ENCODE measurements at places on chromosomes 2 and 18.

GRCh38 chr2:96245609-96246390 lies 20.0 kb downstream of the TMEM127 start:
- no peak for DNase-seq

GRCh38 chr2:99977966-99978365 lies 164.4 kb downstream of the AFF3 start:
- DNase-seq, result no peak

GRCh38 chr18:70363861-70364260 lies 75.0 kb downstream of the SOCS6 start:
- no peak for DNase-seq

DNA sequence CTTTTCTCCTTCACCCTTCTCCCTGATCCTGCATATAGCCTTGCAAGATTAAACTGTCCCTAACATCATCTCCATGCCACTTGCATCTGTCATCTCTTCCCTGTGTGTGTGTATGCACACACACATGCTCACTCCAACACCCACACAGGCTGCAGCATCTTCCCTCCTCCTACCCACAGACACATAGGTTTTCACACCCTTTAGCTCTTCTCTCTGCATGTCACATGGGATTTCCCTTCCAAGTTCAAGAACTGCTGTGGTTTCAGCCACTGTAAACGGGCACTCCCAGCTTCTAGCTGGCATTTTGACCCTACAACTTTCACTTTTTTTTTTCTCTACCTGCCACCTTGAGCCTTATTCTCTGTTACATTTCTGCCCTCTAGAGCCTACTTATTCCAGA lies 6.4 kb downstream of the CELF4 start:
- no peak for DNase-seq

DNA sequence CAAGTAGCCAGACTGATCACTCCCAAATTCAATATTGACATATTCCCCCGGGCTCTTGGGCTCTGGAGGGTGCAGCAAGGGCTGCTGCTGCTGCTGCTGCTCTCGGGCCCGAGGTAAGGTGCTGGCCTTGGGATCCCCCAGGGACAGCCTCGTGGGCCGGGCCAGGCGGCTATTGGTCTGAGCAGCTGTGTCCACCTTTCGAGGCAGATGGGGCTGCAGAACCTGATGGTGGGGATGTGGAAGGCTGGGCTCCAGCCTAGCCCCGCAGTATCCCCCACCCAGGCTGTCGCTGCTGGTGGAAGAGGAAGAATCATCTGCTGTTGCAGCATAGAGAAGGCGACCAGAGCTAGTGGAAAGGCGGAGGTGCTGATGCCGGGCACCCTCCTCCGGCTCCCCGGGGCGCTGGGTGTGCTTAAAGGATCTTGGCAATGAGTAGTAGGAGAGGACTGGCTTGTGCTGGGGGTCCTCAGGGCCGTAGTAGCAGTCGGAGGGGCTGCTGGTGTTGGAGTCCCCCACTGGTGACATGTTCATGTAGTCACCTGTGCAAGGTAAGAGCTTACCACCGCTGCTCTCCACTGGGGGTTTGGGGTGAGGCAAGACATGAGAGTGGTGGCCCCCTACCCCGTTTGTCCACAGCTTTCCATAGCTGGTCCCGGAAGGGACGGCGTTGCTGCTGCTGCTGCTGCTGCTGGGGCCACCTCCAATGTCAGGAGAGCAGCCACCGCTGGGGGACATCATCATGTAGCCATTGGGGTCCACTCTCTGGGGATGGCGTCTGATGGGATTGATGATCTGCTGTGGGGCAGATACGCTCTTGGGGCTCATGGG lies 3.4 kb downstream of the IRS1 start:
- no peak for DNase-seq

- DNase-seq, result no peak
Measured at GRCh38 chr2:183207110-183207509, 82.9 kb downstream of the NUP35 start.

DNA sequence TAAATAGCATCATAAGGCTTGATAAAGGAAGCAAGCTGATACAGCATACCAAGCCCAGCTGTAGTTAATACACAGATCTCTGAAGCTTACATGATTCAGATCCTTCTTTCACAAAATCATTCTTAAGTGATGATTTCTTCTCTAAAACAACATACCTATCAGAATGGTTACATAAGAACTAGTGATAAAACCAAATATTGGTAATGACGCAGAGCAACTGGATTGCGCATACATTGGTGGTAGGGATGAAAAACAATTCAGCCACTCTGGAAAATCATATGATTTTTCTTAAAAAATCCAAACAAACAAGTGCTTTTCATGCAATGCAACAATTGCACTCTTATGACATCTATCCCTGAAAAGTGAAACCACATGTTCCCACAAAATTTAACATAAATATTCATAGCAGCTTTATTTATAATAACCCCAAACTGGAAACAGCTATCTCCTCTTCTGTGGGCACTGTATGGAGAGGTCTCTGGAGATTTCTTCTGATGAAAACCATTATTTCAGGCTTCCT lies 153.6 kb upstream of the DSEL start:
- DNase-seq, result no peak

- no peak for DNase-seq
Measured at GRCh38 chr2:219178377-219179175, 501 bp downstream of the RETREG2 start.

DNA sequence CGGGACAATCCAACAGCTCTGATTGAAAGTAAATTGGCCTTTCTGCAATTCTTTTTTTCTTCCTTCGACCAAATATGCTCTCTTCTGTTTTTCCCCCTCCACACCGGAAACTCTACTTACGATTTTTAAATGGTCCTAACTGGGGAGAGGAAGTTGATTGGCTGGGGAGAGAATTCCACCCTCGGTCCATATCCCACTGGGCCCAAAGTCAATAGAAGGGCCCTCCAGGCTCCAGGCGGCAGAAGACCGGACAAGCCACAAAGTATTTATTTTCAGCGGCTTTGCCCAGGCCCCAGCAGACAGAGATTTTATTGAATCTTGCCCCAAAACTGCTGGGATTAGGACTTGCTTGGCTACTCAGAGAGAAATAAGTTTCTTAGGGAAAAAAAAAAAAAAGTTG lies 37.1 kb upstream of the SMAD7 start:
- DNase-seq, result no peak

DNA sequence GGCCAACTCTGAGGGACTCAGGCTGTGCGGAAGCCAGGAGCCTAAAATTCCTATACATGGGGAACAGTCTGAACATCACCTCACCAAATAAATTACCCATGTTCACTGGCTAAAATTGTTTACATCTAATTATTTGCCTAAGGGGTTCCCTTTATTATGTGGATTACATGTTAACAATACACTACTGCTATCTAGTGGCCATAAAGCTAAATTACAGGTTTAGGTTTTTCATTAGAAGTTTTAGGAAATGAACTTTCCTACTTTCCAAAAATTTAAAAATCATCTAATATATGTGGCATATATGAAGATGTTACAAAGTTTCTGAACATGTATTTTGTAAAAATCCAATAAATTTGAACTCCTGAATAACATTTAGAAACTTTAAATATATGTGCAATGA lies 40.3 kb downstream of the PLA2R1 start:
- peak; percentile 19 for DNase-seq

Data from NCI-H1694 treated with DMSO at 0.1 percent for 48 hours (cell line).